Fibroblast of skin of left biceps (primary cell): ENCODE measurements at places on chromosomes 16 and 17.

GRCh38 chr17:29292071-29292991, 1.6 kb downstream of the NUFIP2 start:
- DNase-seq: no peak

GRCh38 chr17:49602783-49603182, 27.1 kb downstream of the NXPH3 start:
- no peak for DNase-seq

DNA sequence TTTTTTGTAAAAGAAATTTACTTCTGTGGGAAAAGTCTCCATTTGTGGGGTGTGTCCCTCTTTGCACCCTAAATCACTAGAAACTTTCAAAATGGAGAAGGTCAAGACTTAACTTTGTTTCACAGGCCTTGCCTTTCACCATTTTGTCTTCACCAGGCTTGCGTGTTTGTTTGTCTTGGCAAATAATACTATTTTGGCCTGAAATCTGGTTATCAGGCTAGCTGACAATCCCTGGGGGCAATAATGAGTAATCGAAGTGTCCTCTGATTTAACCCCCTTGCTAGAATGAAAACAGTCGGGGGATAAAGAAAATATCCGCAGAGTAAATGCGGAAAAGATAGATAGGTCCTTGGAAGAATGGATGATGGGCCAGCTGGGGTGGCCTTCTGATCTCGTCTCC, 34.5 kb downstream of the SLC39A11 start:
- no peak for DNase-seq

- DNase-seq: no peak
Measured at GRCh38 chr17:65666876-65667321, 105.5 kb upstream of the AXIN2 start.

DNA sequence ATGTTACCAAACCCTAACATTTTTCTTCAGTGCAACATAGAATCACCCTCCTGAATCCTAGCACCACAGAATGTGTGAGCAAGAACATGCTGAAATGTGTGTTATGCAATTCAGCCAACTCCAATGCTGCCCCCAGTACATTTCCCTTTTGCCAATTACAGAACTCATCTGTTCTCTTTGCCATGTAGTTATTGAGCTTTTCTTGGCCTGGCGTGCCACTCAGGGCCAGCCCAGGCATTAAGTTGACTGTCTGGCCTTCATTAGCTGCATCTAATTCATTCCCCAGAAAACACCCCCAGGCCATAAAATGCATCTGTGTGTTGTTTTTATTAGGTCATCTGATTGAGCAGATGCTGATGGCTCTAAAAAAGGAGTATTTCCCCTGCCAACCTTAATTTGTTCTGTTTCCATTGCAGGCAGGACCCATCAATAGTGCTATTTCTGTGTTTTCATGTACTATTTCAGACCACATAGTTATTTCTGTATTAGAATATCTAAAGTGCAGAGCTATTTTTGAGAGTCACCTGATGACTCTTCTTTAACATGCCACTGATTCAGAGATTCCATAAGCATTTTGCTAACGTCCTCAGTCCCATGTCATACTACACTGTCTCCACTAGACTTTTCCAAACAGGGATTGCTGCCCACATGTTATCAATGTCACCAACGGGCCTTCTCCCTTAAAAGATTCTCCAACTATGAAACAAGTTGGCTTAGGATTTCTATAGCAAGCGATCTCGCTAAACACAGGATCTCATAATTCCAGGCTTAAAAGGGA, 969.7 kb downstream of the CDH11 start:
- DNase-seq: no peak
